Hematopoietic multipotent progenitor cell treated with erythropoietin and hydrocortisone succinate and interleukin-3 and kit ligand, for 17 days (in vitro differentiated cells): ENCODE measurements at places on chromosomes 5 and 9.

DNA sequence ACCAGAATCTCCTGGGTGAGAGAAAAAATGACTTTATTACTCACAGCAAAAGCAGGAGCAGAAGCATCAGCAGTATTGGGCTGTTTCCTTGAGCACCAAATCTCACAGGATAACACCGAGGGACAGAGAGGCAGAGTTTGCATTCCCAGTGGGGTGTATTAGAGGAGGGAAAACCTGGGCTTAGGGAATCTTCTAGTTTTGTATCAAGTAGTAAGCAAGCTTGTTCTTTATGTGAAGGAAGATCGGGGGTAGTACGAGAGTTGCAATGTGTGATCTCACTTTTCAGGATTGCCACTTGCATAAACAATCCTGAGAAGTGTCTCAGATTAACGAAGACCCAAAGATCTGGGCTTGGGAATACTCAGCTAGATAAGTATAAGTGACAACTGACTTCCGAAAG, 1163.0 kb downstream of the TAF11L14 start:
- no peak for DNase-seq

- no peak for DNase-seq
These were observed 136.5 kb upstream of the LIFR start for GRCh38 chr5:38692781-38693527.

DNA sequence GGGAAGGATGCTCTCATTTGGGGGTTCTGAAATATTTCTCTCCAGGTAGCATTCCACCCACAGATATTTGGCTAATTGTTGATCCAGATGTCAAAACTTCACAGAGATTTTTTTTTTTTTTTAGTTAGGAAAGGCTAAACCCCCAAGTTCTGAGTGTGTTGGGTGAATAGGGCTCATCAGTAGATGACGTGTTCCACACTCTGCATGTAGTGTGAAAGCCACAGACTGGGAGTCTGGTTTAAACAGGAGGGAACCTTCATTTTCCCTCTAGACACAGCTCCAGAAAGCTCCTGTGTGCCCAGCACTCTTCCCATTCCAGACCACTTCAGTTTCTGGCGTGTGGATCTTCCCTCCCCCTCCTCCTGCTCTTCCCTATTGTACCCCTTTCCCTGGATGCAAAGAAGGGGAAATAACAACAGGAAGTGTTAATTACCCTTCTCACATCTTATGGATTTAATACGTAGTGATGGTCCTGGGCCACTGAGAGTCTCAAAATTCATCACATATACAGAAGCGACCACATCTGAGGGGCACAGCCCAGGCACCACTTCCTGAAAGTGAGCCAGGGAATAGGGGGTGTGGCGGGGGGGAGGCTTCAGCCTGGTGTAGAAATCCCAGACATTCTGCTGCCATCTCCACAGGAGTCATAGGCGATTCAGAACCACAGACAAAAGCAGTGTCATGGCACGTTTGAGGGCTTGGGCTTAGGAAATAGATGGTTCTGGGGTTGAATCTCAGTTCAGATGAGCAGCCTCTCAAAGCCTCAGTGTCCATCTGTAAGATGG, 65.1 kb downstream of the DAP start:
- DNase-seq, result no peak

DNA sequence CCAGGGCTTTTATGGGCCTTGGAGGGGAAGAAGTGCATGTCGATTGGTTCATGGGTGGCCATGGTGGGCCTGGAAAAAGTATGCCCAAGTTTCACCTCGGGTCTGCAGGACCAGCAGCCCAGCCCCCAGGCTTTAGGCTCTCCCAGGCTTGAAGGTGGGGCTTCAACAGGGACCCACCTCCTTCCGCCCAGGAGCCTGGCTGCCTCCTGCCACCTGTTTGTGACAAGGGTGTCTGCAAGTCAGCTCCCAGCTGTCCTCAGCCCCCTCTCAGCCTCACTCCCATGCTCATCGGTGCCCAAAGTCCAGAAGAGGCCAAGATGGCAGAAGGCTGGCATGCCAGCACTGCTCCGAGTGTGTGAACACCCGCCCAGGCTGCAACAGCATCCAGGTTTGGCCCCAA, 1063.2 kb upstream of the ACO1 start:
- DNase-seq, result no peak

- no peak for DNase-seq
These were observed 159.1 kb downstream of the LRRC70 start for GRCh38 chr5:62737766-62738165.

- peak; percentile 75 for DNase-seq
These were observed 1.1 kb upstream of the MAN2A1 start for GRCh38 chr5:109688630-109688969.

- DNase-seq, result no peak
These were observed 2.5 kb downstream of the IL33 start for GRCh38 chr9:6218099-6218502.

- no peak for DNase-seq
These were observed 174.8 kb downstream of the OLFM1 start for GRCh38 chr9:135262248-135262647.

GRCh38 chr9:80890124-80890523, 799.2 kb downstream of the TLE1 start:
- no peak for DNase-seq

GRCh38 chr9:127005770-127006314, 91.3 kb downstream of the RALGPS1 start:
- no peak for DNase-seq

- no peak for DNase-seq
These were observed 5.1 kb downstream of the MED10 start for GRCh38 chr5:6373081-6373846.

- DNase-seq, result no peak
These were observed 16.5 kb downstream of the MRPL36 start for GRCh38 chr5:1783216-1783554.

DNA sequence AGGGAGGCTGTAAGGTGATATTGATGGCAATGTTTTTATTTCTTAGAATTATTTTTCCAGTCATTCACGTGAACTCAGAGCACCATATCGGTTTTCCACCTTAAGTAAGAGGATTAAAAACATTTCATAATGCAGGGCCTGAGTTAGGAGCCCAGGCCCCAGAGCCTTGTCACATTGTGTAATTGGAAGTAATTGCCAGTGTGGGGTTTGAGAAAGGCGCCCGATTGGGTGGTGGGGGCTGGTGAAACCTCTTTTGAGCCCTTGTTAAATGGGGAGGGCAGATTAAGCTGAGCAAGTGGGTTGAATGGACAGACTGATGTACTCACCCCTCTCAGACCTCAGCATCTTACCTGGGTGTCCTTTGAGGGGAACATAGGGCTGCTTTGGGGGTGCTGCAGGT, 116.7 kb upstream of the PITX1 start:
- no peak for DNase-seq

DNA sequence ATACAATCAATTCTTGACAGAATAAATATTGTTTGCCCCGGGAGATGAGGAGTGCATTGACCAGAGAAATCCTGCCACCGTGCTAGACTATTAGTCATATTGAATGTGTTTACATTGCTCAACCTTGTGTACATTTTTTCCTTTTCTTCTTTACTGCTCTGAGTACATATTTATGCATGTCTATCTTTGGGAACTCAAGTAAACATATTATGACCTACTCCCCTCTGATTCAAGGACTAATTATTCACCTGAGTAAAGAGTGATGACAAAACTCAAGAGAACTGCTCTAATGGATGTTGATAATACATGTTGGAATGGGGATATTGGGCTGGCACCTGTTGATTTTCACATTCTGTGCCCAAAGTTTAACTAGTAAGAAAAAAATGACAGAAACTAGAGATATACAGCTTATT, 3.9 kb upstream of the SPINK1 start:
- DNase-seq, result no peak

- DNase-seq, result no peak
These were observed 7.9 kb upstream of the MED10 start for GRCh38 chr5:6386271-6386670.

DNA sequence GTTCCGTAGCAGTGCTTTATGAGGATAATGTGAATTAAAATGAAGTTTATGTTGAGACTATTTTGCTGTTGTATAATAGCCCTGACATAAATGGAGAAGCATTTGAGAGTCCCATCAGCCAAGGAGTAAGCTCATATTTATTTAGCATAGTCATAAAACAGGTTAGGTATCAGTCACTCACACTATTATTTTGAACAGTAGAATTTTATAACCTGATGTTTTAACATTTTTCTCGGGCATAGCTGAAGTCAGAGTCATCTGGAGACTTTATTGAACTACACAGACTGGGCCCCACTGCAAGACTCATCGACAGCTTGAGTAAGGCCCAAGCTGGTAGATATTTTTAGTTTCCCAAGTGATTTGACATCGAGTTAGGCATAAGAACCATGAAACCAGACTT, 620.3 kb upstream of the WWC1 start:
- no peak for DNase-seq

DNA sequence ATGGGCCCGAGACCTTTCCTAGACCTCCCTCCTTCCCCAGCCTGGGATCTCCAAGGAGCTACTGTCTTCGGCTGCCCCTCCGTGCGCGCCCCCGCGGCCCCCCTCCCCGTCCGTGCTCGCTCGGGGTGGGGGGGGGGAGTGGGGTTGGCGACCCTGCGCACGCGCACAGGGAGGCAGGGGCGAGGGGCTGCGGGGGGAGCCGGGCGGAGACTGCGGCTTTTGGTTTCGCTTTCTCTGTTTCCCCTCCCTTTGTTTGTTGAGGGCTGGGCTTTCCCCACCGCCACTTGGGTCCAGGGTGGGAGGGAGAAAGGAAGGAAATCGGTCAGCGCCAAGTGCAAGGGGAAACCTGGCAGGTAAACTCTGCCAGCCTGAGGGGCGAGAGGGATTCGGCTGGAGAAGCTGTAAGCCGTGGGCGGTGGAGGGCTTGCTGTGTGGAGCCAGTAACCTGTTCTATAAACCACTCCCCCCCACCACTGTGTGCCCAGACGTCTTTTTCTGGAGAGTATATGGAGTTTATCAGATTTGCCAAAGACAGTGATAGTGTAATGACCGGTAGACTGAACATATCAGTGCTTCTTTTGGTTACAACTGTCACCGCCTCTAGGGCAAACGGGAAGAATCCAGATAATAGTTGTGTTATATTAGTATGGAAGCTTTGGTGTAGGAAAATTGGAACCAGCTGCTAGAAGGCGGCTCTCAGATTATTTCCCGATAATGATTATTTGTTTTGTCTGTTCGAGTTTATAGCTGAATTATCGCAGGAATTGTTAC, 684 bp downstream of the DNAJA1 start:
- no peak for DNase-seq

- no peak for DNase-seq
These were observed 73.6 kb downstream of the EPB41L4B start for GRCh38 chr9:109247228-109247627.

DNA sequence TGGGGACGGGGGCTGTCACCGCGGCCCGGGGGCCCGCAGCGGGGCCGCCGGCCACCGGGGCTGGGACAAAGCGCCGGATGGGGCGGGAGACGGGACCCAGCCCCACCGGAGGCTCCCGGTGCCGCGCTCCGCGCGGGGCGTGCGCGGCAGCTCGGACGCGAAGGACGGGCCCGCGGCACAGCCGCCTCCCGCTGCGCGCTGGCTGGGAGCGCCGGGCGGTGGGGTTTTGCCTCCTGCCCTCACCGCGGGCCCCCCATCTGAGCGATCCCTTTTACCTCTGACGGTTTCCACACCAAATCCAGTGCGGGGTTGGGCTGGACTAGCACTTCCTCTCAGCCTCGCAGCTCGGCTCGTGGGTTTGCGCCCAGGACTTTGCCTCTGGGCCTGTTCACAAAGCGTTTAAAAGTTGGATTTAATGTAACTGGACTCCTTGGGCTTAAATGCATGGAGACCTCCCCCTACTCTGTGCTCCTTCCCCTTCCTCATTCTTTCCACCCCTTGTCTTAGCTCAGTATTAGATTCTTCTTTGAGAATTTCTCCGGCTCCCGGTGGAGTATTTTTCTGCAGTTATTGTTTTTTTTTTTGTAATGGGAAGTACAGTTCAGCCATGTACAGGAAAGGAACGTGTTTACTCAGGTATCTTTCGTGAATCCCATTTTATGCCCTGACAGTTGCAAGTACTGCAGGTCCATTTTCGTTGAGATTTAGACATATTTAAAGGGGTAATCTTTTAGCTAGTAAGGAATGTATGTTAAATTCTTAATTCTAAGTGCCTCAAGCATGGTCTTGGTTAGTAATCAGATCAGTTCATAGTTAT, 691 bp downstream of the FCHO2 start:
- peak; percentile 71 for DNase-seq

- DNase-seq, result no peak
These were observed 440.9 kb upstream of the EDIL3 start for GRCh38 chr5:84825606-84826005.

DNA sequence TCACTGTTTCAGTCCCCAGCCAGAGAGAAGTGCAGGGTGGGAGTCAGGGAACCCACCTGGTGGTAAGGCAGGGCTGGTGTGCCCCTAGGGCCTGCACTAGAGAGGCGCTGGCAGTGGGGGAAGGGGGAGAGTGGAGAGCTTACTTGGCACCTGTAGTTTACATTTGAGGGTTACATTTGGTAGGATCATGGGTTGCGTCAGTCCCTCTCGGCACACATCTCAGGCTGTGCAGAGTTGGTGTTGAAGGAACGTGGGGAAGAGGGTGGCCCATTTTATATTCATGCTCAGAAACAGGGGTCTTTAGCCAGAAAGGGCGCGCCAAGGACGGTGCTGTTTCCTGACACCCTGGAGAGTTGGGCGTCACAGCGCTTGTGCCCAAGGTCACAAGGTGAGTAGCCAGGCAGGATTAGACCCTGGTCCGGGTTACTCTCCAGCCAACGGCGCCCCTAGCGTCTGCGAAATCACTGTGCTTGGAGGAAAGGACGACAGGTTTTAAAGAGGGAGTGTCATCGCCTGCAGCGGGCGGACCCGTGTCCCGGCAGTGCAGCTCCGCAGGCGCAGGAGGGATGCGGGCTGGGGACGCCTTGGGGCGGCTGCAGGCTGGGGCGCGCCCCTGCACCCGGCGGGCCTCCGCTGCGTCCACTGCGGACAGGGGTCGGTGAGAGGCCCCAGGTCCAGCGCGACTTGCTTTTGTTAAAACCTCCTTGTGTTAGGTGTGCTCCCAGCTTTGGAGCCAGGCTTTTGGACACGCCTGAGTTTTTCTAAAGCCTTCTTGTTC, 272.6 kb downstream of the FANCC start:
- no peak for DNase-seq

GRCh38 chr5:103718108-103718507, 155.5 kb upstream of the NUDT12 start:
- no peak for DNase-seq

- DNase-seq, result no peak
These were observed 7.5 kb upstream of the ZNF367 start for GRCh38 chr9:96425500-96426169.

- no peak for DNase-seq
These were observed 307.9 kb upstream of the SMARCA2 start for GRCh38 chr9:1707291-1707690.

- DNase-seq, result no peak
These were observed 13.9 kb downstream of the FAM193B start for GRCh38 chr5:177540438-177540837.

GRCh38 chr9:98576354-98576753, 132.4 kb downstream of the GABBR2 start:
- DNase-seq, result no peak

DNA sequence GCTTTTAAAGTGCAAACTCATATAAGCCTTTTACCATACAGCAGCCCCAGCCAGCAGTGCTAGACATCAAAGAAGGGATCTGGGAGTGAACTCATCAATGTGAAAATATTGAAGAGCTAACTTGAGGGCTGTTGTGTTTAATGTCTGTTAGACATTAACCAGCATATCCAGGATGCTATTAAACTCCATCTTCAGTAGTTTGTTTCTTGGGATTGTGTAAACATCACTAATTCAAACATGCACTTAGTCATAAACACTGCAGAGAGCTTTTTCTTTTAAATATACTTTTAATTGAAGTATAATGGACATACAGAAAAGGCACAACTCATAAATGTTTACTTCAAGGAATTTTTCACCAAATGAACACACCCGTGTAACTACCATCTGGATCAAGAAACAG, 81.8 kb downstream of the TMEM252 start:
- DNase-seq, result no peak

GRCh38 chr5:76622973-76623596, at the start of gene F2RL2:
TSS of gene F2RL2 (minus strand) at chr5:76623403. CDS start at chr5:76623230, 173 bp downstream.
- DNase-seq, result no peak
